Right atrium auricular region (tissue), 2 donors: ENCODE measurements at places on chromosomes 12 and 14. TPM values are rescaled to one million over a fixed set of nuclear protein-coding genes. Genes with fewer than 3 reads are reported as not detected.

GRCh38 chr14:81473456-81474147, 60.1 kb downstream of the SEL1L start:
- H3K4me1 ChIP-seq = no peaks in the 10 kb centered on the region
- peaks cover 31% of the 10 kb centered on the region for H3K36me3 ChIP-seq
- DNase-seq = no peak

GRCh38 chr14:67166450-67166853, 22.8 kb upstream of the GARIN2 start:
- H3K27ac ChIP-seq = no peak overlapping the region
- no peak for DNase-seq
- H3K36me3 ChIP-seq = peaks cover 6% of the 10 kb centered on the region
- H3K27me3 ChIP-seq = no peaks in the 10 kb centered on the region
- no peaks in the 10 kb centered on the region for H3K4me1 ChIP-seq

- no peak for DNase-seq
- H3K4me3 ChIP-seq = no peak overlapping the region
Measured at GRCh38 chr14:97777622-97778355, 980.6 kb downstream of the VRK1 start.

SIRT4 gene
- 5.6 TPM for total RNA-seq

DNA sequence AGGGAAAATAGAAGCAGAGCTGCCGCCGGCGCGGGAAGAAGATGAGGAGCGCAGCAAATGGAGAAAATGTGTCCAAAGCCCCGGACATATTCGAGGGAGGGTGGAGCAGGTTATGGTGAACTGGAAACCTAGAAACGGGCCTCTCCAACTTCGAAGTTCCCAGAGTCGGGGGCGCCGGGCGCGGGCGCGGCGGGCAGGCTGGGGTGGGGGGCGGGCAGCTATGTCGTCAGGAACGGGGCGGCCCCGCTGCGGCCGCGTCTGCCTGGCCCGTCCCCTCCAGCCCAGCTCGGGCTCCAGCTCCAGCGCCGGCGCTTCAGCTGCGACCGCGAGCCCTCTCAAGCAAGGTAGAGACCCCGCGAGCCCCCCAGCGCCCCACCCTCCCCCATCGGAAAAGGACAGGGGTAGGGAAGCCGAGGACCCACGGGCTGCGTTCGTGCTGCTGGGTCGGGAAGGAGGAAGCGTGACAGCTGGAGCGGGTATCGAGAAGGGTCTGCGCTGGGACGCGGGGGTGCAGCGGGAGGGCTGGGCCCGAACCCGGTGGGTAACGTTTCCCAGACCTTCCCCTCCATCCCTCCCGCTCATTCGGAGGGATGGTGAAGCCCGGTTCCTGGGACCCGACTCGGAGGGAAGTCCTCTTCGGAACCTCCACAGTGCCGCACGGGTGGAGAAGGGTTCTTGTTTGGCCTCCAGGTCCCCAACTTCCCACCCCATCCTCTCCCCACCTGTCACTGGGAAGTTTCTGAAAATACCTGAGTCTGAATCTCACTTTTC, 1.0 kb downstream of the DGKA start:
- H3K27me3 ChIP-seq = no peaks in the 10 kb centered on the region
- H3K27ac ChIP-seq = peak overlapping the region; percentile 78
- peak; percentile 63 for DNase-seq
- no peaks in the 10 kb centered on the region for H3K36me3 ChIP-seq
- peaks cover 56% of the 10 kb centered on the region for H3K4me1 ChIP-seq
- H3K4me3 ChIP-seq = peak overlapping the region; percentile 66

AJUBA gene
- 24.6 TPM for total RNA-seq
